ENCODE measurements at places on chromosomes 13 and 19.

- DNase-seq, result no peak
Measured at GRCh38 chr19:3367628-3368440, 1.5 kb downstream of the NFIC start.

DNA sequence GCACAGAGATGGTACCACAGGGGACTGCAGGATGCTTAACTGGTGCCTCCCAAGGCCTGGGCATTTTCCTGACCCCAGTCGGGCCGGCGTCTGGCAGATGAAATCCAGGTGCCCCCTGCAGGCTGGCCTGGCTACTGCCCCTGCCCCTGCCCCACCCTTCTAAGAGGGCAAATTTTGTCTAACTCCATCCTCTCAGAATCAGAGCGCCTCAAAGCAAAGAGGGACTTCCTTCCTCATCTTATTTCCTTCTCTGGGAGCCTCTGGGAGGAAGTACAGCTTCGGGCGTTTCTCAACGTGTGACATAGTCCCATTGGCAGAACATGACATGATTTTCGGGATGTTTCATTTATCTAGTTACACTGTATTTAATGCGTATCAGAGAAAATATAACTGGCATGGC is 2.7 kb downstream of the PRKACA start:
- DNase-seq, result peak; percentile 53

- no peak for DNase-seq
Measured at GRCh38 chr13:40059540-40060232, 404.2 kb downstream of the COG6 start.

DNA sequence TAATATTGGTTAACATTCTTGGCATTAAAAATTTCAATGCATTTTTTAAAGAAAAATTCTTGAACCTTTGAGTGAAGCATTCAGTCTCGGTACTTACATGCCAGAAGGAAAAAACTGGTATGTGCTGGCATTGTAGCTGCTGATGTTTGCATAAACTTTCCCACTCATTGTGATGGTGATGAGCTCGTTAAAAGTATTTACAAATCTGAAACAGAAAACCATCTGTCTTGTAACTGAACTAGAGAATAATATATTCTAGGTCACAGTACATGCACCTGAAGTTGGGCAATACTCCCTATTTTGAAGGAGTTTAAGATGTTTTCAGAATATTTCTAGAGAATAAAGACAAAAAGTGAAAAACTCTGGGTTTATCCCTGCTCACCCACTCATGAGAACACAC is 64.1 kb downstream of the SLC15A1 start:
- no peak for DNase-seq

DNA sequence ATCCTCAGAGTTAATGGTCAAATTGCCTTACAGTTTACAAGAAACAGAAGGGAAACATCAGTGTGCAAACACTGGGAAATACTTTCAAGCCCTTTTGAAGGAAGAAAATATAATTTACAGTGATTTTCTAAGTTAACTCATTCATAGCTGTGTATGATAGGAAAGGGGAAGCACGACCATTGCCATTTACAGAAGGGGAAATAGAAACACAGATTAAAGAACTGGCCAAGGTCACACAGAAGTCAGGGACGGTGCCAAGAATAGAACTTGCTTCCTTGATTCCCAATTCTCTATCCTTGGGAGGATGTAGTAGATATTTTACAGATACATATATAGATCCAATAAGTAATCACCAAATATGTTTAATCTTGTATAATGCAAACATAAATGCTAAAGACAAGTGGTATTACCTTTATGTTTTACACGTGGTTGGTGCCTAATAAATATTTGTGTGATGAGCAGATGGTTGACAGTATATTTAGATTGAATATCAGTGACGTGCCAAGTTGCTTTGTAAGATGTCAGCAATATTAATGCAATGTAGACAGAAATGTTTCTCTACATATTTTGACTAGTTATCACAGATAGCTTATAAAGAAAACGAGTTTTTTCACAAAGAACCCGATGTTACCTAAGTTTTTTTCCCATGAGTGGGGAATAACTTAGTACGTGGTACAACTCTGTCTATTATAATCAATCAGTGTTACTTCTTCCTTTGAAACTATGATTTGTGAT is 73.1 kb downstream of the FLT1 start:
- no peak for DNase-seq

DNA sequence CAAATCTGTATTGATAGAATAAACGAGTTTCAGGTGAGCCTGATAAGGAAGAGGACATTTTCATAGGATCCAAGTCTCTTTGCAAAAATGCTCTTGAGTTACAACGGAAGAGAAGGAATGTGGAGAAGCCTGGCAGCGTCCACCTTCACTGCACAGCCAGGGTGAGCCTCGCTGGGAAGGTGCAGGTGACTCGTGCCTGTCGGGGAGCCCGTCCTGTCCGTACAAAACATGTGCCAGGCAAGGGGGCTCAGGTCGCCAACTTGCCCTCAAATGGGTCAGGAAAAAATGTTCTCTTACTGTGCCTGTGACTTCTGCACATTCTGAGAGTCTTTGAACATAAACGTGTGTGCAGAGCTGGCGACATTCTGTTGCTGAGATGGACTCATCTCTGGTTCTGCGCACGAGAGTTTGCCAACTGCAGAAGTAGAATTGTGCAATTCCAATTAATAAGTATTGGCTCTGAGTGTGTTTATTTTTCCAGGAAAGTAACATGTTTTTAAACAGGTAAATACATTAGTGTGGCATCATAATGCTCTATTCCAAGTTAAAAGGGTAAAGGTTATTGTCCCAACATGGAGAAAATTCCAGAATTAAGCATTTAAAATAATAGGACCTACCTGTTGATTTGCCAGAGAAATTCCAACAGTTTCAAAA is 28.6 kb downstream of the NAXD start:
- no peak for DNase-seq

GRCh38 chr13:24459234-24459633 is 53.3 kb downstream of the PARP4 start:
- no peak for DNase-seq

DNA sequence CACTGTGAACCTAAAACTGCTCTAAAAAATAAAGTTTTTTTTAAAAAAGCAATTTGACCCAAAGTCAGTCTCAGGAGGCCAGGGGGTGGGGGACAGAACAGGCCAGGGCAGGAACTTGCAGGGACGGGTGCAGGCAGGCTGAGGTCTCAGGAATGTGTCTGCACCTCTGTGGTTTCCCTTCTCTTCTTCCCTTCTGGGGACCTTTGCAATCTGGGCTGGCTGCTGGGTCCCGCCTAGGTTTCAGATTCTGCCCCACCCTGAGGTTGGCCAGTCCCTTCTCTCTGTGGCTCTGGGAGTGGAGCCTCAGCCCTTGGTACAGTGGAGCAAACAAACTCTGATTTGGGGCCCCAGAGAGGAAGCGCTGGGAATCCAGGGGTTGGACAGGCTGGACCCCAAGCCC is 5.3 kb upstream of the F2RL3 start:
- no peak for DNase-seq

GRCh38 chr13:92315265-92315664 is 911.3 kb upstream of the GPC6 start:
- no peak for DNase-seq

DNA sequence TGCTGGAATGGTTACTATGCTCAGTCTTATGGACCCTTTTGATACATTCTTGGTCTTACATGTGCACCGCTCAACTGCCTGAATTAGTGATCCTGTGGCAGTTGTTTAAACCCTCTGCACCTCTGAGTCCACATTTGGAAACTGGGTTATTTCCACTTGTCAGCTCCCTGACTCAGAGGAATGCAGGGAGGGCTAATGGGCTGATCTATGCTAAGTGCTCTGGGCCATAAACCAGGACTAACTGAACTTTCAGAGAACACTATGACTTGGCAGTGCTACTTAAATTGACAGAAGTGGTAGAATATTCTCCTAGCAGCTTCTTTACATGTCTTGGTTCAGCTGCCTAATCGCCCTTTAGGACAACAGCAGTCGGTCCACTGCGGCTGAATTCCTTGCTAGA is 26.8 kb upstream of the MED4 start:
- no peak for DNase-seq

DNA sequence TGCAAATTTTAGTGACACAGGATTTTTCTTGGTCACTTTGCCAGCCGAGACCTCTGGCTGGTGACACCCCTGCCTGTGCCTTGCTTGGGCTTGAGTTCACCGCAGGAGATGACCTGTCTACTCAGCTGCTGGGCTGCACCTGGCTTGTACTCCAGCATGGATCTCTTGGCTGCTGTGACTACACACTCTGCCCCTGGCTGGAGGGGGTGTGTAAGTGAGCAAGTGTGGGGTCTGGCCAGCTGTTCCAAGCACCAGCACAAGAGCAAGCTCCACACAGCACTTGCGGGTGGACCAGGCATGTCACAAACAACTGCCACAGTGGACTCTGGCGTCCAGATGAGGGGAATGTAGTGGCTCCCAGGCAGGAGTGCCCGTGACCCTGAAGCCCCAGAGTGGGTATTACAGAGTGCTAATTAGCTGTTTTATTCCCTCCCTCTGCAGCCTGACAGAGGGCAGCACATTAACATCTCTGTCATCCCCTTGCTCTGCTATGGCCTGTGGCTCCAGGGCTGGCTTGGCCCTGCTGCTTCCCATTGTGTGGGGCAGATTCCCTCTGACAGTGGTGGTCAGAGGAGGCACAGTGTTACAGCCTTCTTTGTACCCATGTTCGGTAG is 1387.2 kb downstream of the OLFM4 start:
- no peak for DNase-seq

DNA sequence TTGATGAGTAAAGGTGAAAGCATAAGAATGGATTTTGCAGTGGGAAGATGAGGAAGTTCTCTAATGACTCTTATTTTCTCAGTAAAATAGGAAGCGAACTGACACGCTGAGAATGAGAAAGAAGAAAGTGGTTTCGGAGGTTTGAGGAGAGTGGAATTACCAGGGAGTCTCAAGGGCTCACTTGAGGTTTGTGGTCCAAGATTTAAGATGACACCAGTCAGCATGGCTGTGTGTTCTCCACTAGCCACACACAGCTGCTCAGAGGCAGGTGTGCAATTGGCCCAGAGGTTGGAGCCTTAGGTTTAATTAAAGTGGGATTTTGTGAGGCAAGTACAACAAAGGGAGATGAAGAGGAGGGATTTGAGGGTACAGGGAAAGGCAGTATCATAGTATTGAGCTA is 99.6 kb upstream of the NBEA start:
- no peak for DNase-seq

GRCh38 chr19:13885826-13886365 is 9.0 kb downstream of the NANOS3 start:
- DNase-seq, result no peak

- no peak for DNase-seq
Measured at GRCh38 chr13:27264181-27264580, 6.4 kb upstream of the RASL11A start.

DNA sequence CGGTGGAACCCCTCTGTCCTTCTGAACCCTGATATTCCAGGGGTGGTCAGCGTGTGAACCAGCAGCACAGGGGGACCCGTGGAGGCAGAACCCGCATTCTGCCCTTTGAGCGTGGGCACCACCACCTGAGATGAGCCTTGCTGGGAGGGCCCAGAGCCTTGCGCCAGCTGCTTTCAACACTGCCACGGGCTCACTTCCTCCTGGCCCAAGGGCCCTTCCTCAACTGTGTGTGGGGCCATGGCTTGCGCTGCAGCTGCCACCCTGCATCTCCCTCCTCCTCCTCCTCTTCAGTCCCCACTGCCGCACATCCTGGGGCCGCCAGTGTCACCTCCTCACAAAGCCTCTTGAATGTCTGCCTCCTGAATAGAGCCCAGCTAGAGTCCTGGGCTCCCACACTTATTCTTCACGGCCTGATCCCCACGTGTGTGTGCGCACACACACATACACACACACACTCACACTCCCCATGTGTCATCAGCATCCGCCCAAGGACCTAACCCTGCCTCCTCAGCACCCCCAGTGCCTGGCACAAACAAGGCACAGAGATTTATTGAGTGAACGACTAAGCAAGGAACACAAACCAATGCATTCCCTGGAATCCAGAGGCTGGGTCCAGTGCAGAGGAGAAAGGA is 26.9 kb upstream of the TMEM160 start:
- DNase-seq, result no peak

- peak; percentile 34 for DNase-seq
Measured at GRCh38 chr13:42333613-42334328, 61.8 kb downstream of the AKAP11 start.

GRCh38 chr13:99159331-99160061 is 41.2 kb upstream of the UBAC2 start:
- DNase-seq, result no peak

DNA sequence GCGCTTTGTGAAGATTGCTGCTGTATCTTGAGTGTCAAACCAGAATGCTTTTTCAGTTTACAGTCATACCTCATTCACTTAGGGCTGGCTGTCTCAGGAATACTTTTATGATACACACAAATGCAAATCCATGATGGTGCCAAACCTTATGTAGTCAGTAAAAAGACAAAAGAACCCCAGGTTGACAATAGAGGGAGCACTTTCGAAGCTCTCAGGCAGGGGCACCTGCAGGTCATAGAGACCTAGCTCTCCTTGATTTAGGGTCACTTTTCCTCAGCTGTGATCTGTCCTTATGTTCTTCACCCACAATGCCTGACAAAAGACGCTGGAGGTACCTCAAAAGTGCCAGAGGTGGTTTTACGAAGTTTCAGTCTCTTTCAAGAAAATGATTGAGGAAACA is 172.2 kb downstream of the DNAJC15 start:
- no peak for DNase-seq

GRCh38 chr13:108700422-108701170 is 71.2 kb downstream of the MYO16 start:
- no peak for DNase-seq

DNA sequence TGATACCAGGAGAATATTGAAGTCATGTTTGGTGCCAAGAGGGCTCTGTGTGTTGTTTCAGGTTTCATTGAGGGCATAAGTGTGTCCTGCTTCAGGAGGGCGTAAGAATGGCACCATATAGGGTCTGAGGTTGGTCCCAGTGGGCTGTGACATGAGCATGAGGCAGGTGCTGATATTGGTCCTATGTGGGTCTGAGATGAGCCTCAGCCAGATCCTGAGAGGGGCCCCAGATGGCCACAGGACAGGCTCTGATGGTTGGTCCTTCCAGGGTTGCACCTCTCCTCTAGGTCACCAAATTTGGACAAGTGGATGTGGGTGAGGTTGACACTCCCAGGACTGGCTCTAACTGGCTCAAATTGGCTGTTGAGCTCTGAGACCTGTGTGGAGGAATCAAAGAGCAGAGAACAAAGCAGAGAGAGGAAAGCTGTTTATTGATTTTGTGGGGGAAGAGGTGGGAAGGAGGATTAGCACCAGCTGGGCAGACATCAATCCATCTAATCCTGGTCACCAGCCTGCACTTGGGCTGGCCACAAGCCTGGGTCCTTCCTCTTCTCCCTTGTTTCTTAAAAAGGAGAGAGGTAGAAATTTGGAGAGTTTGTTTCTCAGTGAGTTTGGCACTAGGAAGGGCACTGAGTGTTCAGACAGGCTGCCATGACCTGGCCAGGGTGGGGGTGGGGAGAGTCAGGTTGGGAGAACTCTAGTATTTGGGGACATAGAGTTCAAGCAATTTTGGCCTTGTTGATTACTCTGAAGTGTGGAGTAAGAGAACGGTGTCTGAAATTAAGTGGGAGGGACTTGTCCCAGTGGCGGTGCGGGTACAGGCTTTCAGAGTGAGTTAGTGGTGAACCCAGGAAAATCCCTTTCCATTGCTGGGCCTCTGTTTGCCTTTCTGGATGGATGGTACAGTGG is 38.7 kb downstream of the CYP2B6 start:
- no peak for DNase-seq

Measured in CD4-positive, alpha-beta T cell treated with Interleukin-2 at 100 ng/mL for 4 hours (primary cell).